ENCODE measurements at places on chromosomes 3 and 15.

DNA sequence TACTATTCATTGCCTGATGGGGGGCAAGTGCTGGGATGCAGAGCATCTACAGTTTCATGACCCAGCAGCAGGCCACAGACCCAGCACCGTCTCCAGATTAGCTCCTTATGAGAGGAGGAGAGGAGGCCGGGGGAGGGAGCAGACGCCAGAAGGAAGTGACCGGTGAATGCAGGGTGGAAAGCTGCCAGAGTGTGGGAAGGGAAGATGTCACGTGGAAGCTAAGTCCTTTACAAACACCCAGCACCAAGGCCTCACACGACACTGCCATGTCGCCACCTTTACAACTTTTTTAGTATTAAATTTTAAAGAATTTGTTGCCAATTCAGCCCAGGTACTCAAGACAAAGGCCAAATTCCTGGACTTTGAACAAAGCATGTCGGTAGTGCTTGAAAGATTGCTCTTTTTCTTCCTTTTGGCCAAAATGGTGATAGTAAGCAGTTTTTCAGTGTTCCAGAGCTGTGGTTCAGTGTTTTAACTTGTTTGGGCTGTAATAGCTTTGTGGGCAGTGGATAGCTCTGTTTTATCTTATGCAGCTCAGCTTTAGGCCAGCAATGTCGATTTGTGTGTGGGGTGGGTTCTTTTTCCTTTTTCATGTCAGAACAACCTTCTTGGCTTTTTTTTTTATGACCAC, 58.2 kb downstream of the ZBTB38 start:
- DNase-seq = no peak

DNA sequence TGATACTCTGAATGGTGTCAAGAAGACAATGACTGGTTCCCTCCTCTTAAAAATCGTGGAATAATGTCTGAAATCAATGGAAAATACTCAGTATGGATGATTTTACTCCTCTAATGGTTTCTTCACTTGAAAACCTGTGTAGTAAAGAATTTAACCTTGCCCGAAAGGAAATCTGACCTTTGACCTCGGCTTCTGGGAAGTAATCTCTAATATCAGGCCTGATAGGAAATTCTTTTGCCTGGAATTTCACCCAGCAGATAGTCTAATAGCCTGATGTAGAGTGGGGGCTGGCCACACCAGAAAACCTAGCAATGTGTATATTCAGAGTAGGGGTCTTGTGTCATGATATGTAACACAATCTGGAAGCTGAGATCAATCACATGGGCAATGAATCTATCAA, 91.5 kb upstream of the GOLIM4 start:
- DNase-seq = no peak

DNA sequence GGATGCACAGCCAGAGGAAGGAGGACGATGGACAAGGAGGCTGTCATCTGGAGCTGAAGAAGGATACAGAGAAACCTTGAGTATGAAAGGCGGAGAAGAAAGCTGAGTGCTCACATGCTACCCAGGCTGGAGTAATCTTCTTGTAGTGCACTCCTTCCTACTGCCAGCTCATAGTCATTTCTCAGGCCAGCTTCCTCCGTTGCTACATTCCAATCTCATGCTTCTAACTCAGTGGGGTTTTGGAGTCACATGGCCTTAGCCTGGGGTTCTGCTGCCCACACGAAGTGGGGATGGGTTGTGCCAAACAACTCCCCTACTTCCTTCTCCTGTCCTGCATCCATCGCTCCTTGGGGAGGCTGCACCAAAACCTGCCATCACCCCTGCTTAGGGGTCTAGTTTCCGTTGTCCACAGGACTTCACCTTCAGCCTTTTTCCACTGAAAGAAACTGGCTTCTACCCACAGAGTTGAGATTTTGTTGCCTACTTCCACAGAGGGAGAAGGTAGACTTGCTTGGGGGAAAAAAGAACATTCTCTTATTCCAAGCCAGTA, 239.9 kb downstream of the EPHB1 start:
- no peak for DNase-seq

DNA sequence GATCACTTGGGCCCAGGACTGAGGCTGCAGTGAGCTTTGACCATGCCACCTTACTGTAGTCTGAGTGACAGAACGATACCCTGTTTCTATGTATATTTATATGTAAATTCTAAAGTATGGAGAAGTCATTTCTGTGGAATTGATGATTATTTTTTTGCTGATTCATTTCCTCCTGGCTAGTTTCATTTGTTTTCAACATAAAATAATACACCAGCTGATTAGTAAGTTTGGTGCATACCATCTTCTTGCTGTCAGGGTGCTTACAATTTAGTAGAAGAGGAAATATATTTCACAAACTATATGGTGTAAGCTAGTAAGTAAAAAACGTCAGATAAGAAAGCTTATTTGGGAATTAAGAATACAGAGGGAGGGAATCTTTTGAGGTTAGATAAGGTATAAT, 36.0 kb downstream of the SLC25A26 start:
- DNase-seq = no peak

- peak; percentile 78 for DNase-seq
These were observed 244.2 kb downstream of the TLE3 start for GRCh38 chr15:69853544-69853951.

DNA sequence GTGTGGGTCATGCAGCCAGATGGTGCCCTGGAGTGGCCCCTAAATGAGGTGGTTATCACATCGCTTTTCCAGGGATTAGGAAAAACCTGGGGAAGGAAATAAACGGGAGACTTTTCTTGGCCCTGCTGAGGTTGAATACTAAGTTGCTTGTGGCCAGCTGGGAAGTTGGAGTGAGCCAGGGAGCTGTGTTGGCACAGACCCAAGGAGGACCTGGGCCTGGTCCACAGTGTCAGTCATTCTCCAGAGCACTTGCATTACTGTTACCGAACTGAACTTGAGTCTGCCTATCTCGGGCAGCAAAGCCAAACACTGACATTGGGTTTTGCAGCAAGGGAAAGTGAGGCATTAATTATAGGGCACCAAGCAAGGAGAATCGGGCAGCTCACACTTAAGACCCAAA, 339.0 kb downstream of the GABRB3 start:
- no peak for DNase-seq

DNA sequence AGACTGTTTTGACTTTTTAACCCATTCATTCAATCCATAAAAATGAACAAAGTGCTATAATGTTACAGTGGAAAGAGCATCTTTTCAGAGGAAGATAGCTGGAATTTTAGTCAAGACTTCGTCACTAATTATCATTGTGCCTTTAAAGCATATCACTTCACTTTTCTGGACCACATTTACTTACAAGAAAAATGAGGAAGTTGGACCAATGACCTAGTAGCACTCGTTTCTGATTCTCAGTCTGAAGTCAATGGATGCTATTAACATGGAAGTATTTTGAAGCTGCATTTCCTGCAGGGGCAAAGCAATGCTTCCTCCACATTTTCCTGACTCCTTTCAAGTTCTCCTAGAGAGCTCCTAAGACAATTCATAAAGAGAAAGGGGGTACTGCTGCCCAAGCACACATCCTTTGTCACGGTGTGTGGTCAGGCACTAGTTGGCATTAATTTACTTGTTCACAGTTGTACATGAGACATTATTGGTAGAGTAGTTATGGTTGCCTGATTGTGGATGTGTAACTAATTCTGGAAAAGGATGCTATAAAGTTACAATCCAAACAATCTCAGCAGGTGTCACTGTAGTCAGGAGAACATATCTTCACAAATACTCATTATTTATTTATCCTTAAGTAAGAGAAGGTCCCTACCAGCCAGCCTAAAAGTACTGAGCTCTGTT, 1049.1 kb downstream of the FHIT start:
- no peak for DNase-seq

DNA sequence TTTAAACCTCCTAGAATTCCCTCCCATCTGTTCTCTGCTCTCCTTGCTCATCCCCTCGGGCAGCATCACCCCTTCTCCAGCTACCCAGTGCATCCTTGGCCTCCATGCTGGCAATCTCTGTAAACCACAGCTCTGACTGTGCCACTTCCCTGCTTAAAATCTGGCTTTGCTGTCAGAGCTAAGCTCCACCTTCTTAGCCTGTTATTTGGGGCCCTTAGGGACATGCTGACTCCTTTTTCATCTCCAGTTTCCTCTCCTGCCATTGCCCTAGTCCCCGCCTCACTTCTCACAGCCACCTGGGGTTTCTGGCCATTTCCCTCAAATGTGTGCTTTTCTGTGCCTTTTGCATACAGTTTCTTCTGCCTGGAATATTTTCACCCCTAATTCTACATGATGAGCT, 5.7 kb downstream of the SLC6A20 start:
- no peak for DNase-seq

GRCh38 chr3:105414841-105415240, 48.1 kb downstream of the ALCAM start:
- DNase-seq = no peak

DNA sequence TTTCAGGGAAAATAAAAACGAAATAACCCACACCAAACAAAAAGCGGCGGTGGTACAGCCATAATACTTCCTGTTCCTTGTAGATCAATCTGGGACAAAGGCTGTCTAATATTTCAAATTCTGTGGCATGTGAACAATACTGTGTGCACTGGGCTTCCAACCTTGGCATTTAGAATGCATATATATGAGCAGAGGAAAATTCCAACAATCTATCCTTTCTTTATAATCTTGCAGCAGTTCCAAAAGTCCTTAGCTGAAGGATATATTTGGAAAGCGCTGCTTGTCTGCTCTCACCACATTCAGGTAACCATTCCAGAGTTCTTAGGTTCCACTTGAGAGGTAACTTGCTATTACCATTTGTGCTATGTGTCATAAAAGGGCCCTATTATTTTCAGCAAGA, 231.8 kb downstream of the RBMS3 start:
- no peak for DNase-seq

DNA sequence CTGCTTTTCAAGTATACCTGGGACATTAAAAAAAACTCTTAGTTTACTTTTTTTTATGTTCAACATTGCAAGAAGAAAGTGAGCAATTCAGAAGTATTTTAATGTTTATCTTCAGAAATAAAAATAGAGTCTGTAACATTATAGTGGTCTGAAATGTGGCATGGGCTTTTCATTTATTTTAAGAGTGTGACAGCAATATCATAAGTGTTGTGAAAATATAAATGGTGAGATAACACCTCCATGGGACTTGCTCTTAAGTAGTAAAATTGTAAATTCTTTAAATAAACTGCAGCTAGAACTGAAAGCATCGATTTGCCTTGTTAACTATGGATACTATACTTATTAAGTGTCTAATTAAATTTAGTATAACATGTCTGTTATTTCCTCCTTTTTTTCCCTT, 48.8 kb upstream of the ZCWPW2 start:
- no peak for DNase-seq

All from ELF-1 (cell line).